ENCODE measurements at places on chromosomes 7 and 10. TPM values are rescaled to one million over a fixed set of nuclear protein-coding genes. Genes with fewer than 3 reads are reported as not detected.

- no peaks in the 10 kb centered on the region for H3K4me1 ChIP-seq
- no peak overlapping the region for H3K4me3 ChIP-seq
- no peaks in the 10 kb centered on the region for H3K36me3 ChIP-seq
These were observed 73.5 kb upstream of the DLX6 start for GRCh38 chr7:96931891-96932290.

OR2A7 gene
- total RNA-seq = 2.2 TPM

HOXA7 gene
- total RNA-seq = not detected

GRCh38 chr7:91570560-91570959 lies 306.3 kb downstream of the FZD1 start:
- no peaks in the 10 kb centered on the region for H3K27me3 ChIP-seq
- H3K36me3 ChIP-seq = no peaks in the 10 kb centered on the region
- no peak for DNase-seq
- H3K4me3 ChIP-seq = no peak overlapping the region
- H3K4me1 ChIP-seq = no peaks in the 10 kb centered on the region
- H3K27ac ChIP-seq = no peak overlapping the region

GRCh38 chr7:122692769-122693309 lies 6.1 kb downstream of the RNF133 start:
- no peaks in the 10 kb centered on the region for H3K4me1 ChIP-seq
- H3K4me3 ChIP-seq = no peak overlapping the region
- H3K27me3 ChIP-seq = no peaks in the 10 kb centered on the region
- H3K36me3 ChIP-seq = no peaks in the 10 kb centered on the region

- peaks cover 35% of the 10 kb centered on the region for H3K4me1 ChIP-seq
- no peak overlapping the region for H3K4me3 ChIP-seq
- H3K27ac ChIP-seq = no peak overlapping the region
- H3K27me3 ChIP-seq = no peaks in the 10 kb centered on the region
- no peaks in the 10 kb centered on the region for H3K36me3 ChIP-seq
These were observed 1.5 kb upstream of the EXOC6 start for GRCh38 chr10:92846854-92847201.

GRCh38 chr7:143988976-143989745 lies 11.0 kb upstream of the OR6B1 start:
- peaks cover 6% of the 10 kb centered on the region for H3K27me3 ChIP-seq
- no peak overlapping the region for H3K4me3 ChIP-seq

LIPJ gene
- total RNA-seq = not detected

- H3K27me3 ChIP-seq = peaks cover 4% of the 10 kb centered on the region
- H3K27ac ChIP-seq = no peak overlapping the region
- H3K36me3 ChIP-seq = no peaks in the 10 kb centered on the region
- DNase-seq = no peak
These were observed 193.2 kb upstream of the HABP2 start for GRCh38 chr10:113359655-113360054.

- DNase-seq = no peak
- H3K36me3 ChIP-seq = no peaks in the 10 kb centered on the region
- H3K27ac ChIP-seq = no peak overlapping the region
- peaks cover 5% of the 10 kb centered on the region for H3K27me3 ChIP-seq
These were observed 71.7 kb downstream of the SH3PXD2A start for GRCh38 chr10:103783681-103784080.
